Activated naive CD8-positive, alpha-beta T cell treated with anti-CD3 and anti-CD28 coated beads for 36 hours (primary cell): ENCODE measurements at places on chromosomes 13 and 19. TPM values are rescaled to one million over a fixed set of nuclear protein-coding genes. Genes with fewer than 3 reads are reported as not detected.

- peak within 1 kb of the TSS; percentile 17 for H3K27ac ChIP-seq
- H3K4me3 ChIP-seq, result peak within 1 kb of the TSS; percentile 70
- peaks cover 39% of the 10 kb centered on the region for H3K27me3 ChIP-seq
- no peaks in the 10 kb centered on the region for H3K36me3 ChIP-seq
Observed at GRCh38 chr13:21061029-21061763, at the start of gene LATS2. Gene LATS2, minus strand, starts transcription at chr13:21061586. Its CDS starts 15,560 bp downstream, at chr13:21046026.

GRCh38 chr13:66128692-66129269, 1101.4 kb downstream of the PCDH9 start:
- H3K4me3 ChIP-seq, result no peak overlapping the region
- no peaks in the 10 kb centered on the region for H3K36me3 ChIP-seq
- no peak overlapping the region for H3K27ac ChIP-seq
- no peak for DNase-seq

- H3K27ac ChIP-seq, result no peak overlapping the region
- no peaks in the 10 kb centered on the region for H3K27me3 ChIP-seq
- no peak for DNase-seq
- H3K4me1 ChIP-seq, result peaks cover 3% of the 10 kb centered on the region
- no peak overlapping the region for H3K4me3 ChIP-seq
- H3K36me3 ChIP-seq, result no peaks in the 10 kb centered on the region
Observed at GRCh38 chr13:25232937-25233515, 54.3 kb downstream of the MTMR6 start.

DNA sequence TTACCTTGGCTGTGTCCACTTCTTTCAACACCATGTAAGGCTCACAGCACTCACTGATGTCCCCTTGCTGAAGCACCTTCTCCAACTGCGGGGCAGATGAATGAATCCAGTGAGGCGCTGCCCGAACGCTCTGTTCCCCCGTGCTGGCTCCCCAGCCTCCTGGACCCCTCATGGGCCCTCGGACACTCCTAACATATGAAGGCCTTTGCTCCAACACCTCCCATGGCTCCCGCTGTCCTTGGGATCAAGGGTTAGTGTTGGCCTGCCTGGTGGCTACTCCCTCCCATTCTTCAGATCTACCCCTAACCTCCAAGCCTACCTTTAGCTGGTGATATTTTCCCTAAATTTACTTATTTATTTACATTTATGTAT, 4.4 kb downstream of the ANGPTL8 start:
- H3K27ac ChIP-seq, result no peak overlapping the region
- peaks cover 31% of the 10 kb centered on the region for H3K27me3 ChIP-seq
- no peak for DNase-seq

GRCh38 chr13:59301174-59301567, 862.6 kb downstream of the DIAPH3 start:
- no peak overlapping the region for H3K27ac ChIP-seq
- H3K27me3 ChIP-seq, result no peaks in the 10 kb centered on the region
- no peak for DNase-seq
- no peak overlapping the region for H3K4me3 ChIP-seq

GRCh38 chr13:75812751-75813181, 176.6 kb downstream of the LMO7 start:
- no peak overlapping the region for H3K4me3 ChIP-seq
- peaks cover 3% of the 10 kb centered on the region for H3K4me1 ChIP-seq
- no peaks in the 10 kb centered on the region for H3K27me3 ChIP-seq
- H3K27ac ChIP-seq, result no peak overlapping the region

DNA sequence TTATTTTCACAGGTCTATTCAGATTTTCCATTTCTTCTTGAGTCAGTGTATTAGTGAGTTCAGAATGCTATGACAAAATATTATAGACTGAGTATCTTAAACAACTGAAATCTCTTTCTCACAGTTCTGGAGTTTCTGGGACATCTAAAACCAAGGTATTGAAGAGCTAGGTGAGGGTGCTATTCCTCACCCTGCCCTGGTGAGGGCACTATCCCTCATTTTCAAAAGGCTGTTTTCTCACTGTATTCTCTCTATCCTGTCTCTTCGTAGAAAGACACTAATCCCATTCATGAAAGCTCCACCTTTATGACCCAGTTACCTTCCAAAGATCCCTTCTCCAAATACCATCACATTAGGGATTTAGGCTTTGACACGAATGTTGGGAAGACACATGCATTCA, 1617.1 kb downstream of the PCDH9 start:
- no peak overlapping the region for H3K27ac ChIP-seq
- no peaks in the 10 kb centered on the region for H3K4me1 ChIP-seq
- no peak for DNase-seq

DNA sequence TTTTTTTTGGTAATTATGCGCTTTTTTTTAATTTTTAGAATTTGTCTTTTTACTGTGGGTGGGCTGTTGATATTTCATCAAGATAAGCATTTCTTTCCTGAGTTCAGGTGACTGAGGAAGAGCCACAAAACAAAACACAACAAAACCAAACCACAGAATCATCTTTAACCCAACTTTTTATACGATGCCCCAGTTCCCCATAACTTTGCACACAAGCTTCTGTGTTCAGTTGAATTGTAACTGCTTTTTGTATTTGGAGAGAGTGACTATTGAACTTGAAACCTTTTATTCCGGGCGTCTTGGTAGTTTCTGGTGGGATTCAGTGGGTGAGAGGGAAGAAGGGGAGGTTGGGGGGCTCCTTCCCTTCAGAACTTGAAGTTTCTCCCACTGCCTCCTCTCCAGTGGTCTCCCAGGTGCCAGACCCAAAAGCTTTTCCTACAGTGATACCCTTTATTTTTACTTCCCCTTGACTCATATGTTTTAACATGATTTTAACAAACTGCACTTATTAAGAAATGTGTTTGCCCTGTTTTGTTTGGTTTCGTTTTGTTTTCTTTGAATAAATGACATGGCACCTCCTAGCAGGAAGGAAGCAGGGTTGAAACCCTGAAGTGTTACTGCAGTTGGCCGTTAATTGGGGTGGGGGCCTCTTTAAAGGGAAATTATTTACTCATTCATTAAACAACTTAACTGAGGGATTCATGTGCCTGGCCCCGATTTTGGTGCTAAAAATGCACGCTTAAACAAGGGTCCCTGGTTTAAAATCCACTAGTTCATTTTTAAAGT, 2.7 kb upstream of the CCDC97 start:
- H3K36me3 ChIP-seq, result peaks cover 41% of the 10 kb centered on the region
- DNase-seq, result no peak
- peak overlapping the region; percentile 22 for H3K4me3 ChIP-seq
- peaks cover 9% of the 10 kb centered on the region for H3K27me3 ChIP-seq
- peaks cover 75% of the 10 kb centered on the region for H3K4me1 ChIP-seq

GRCh38 chr13:39616087-39616694, 13.2 kb upstream of the LHFPL6 start:
- no peaks in the 10 kb centered on the region for H3K36me3 ChIP-seq
- H3K27me3 ChIP-seq, result peaks cover 11% of the 10 kb centered on the region
- no peak overlapping the region for H3K27ac ChIP-seq
- no peak overlapping the region for H3K4me3 ChIP-seq

DNA sequence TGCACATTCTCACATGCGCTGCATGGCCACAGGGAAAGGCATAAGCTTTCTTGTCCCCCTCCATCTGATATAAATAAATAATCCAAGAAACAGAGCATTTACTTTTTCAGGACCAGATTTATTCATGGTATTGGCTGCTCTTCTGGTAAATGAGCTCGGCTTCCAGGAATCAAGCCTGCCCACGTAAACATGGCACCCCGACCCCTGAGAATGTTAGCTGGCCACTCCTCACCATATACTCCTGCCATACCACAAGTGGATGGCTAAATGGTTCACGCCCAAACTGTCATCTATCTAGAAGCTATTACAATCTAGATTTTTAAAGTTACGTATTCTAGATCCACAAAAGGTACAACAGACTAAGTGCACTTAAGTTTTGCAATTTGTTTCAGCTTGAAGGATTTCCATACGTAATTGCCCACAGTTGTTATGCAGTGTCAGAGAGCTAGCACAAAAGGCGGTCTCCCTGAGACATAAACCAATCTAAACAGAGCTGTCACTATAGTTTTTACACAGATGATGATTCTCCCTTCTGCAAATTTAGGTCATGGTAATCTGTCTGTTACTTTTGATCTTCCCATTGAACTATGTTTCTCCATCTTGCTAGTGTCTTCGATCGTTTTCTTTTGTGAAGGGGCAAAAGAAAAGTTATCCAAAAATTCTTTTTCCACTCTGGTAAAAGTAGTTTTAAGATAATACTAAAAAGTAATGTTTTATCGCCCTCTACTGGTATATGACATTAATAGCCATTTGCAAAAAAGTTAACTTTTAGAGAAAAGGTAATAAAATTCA, 16.2 kb upstream of the FOXO1 start:
- no peak overlapping the region for H3K27ac ChIP-seq
- H3K36me3 ChIP-seq, result no peaks in the 10 kb centered on the region
- peaks cover 10% of the 10 kb centered on the region for H3K4me1 ChIP-seq
- no peaks in the 10 kb centered on the region for H3K27me3 ChIP-seq
- DNase-seq, result no peak
- H3K4me3 ChIP-seq, result no peak overlapping the region

GRCh38 chr19:8459520-8460270, 14.9 kb downstream of the HNRNPM start:
- peaks cover 58% of the 10 kb centered on the region for H3K4me1 ChIP-seq
- DNase-seq, result no peak

DNA sequence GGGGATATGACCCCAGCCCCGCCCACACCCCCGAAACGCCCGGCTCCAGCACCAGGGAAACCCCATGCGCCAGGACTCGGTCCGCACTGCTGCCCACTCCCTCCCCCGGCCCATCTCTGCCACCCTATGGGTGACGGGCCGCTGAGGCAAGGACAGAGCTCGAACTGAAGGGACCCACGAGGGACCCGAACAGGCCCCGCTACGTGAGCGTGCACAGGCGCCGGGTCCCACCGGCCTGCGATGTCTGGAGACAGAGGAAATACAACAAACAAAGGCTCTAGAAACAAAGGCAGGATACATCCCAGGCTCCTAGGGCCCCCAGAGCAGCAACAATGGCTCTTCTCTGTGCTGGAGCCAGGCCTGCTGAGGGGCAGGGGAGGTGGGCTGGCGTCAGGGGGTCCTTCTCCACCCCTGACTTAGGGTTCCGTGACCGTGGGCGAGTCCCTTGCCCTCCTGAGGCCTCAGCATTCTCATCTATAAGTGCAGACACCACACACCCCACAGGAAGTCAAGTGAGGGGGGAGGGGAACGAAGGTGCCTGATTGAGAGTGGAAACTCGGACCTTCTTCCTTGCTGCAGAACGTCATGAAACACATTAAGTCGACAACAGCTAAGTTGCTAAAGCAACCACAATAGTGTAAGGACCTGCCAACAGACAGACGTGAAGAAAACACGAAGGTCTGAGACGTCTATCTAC, 3.1 kb downstream of the ABHD17A start:
- peak overlapping the region; percentile 97 for H3K4me3 ChIP-seq
- peak overlapping the region; percentile 94 for H3K27ac ChIP-seq
- H3K4me1 ChIP-seq, result peaks cover 21% of the 10 kb centered on the region
- H3K27me3 ChIP-seq, result no peaks in the 10 kb centered on the region

DNA sequence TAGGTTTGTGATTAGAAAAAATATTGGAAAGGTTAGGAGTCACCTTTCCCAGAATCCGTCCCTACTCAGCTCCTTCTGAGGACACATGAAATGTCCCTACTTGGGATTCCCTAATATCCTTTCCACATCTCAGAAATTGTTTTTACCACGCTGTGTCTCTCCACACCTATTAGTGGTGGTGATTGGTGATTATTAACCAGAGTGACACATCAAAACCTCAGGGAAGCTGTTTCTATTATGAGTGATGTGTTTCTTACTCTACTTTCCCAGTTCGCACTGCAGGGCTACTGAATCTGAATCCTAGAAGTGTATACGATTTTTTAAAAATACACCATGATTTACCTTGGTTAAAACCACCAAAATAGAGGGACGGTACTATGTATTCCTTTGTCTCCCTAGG, 460.8 kb downstream of the TBC1D4 start:
- H3K4me3 ChIP-seq, result no peak overlapping the region
- no peak overlapping the region for H3K27ac ChIP-seq
- H3K36me3 ChIP-seq, result no peaks in the 10 kb centered on the region
- no peaks in the 10 kb centered on the region for H3K4me1 ChIP-seq
- DNase-seq, result no peak

PRTN3 gene
- not detected for total RNA-seq

ZNF416 gene
- 7.0 TPM for total RNA-seq

MEF2B gene
- 1.6 TPM for total RNA-seq
